ENCODE measurements at places on chromosomes 1 and 21.

DNA sequence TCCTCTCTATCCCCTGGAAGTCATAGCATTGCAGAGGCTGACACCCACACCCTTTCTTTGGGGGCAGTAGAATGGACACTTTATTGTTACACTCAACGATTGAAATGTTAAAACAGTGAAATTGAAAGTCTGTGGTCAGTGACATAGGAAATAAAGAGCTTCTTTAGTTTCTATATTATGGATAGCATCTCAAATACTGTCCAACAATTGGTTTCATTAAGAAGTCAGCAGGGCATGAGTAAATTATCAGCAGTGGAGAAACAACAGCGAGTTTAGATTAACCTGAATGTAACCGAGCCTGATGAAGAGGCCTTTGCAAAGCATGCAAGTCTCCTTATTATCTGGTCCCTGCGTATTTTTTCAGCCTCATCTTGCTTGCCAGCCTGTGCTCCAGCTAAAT is 350.7 kb downstream of the NTNG1 start:
- no peak for DNase-seq

- no peak for DNase-seq
These were observed 44.2 kb downstream of the CYYR1 start for GRCh38 chr21:26528882-26529281.

GRCh38 chr1:39485046-39485803 is 6.2 kb upstream of the BMP8A start:
- no peak for DNase-seq

DNA sequence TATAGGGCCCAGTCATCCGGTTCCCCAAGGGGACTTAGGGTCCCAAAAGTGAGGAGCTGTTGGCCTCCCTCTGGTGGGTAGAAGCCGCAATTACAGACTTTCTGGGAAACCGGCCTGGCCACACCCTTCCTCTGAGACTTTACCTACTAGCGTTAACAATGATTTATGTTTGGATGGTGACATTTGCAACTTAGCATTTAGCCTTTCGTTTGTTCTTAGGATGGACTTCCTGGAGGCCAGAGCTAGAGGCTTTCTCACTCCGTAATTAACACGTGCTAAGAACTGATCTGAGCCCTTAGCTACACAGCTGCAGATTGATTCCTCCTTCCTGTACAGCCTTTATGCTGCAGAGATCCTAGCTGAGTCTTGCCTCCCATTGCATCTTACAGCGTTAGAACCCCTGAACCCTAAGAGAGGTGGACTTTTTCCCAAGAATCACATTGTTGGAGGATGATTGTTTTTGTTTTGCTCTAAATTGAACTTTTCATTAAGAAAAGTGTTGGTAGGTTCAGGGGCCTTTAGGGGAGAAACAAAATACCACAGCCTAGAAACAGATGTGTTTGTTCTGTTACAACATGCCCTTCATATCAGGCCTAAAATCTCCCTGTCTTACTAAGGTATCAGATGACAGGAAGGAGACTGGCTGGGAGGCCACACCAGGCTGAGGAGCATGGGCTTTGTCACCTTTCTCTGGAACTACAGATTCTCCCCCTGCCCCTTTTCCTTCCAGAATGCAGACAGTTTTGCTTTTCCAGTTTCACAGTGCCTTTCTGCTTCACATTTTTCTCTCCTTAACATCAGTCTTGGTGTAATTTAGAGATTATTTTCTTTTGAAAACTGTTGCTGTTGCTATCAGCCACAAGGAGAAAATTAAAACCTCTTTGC is 1.9 kb downstream of the S100A11 start:
- peak; percentile 32 for DNase-seq

GRCh38 chr1:40140211-40140973 is 20.8 kb upstream of the RLF start:
- DNase-seq, result no peak

All from SW 1271 (cell line).